ENCODE measurements at places on chromosomes 4 and X.
A peak's percentile ranks its signal among the peaks of the same experiment; 100 is the strongest.

DNA sequence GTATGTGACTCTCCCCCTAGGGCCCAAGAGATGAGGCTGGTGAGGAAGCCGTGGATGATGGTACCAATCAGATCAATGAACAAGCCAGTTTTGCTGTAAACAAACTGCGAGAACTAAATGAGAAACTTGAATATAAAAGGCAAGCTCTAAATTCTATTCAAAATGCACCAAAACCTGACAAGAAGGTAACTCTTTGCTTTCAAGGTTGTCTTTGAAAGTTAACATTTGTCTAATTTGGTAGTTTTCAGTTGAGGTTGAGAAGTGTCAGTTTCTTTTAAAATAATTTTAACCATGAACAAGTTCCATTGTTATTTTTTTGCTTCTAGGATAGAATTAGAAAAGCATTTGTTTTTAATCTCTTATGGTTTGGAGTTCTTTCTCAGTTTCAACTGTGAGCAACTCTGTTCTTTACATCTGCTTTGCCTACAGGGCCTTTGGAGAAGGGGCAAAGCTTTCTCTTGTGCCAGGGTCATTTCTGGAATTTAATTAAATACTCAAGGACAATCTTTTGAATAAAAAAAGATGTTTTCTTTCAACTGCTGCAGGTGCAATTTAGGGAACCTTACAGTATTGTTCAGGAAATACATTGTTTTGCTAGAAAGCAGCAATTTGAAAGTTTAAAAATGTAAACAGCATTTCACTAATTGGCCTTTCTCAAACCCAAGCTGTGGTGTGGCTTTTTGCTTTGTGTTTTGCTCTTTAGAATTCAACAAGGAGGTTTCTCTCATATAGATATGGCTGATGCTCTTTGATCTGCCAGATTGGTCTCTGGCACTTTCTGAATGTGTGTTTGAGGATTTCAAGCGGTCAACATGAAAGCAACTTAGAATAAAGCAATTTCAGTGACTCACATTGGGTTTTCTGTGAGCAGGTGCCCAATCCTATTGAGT lies 62.9 kb downstream of the LRP2BP start:
- no peak for DNase-seq

- DNase-seq, result no peak
These were observed 17.2 kb downstream of the RHOH start for GRCh38 chr4:40214038-40214437.

GRCh38 chr4:112377171-112377570 lies 80.0 kb downstream of the ALPK1 start:
- DNase-seq, result no peak

GRCh38 chr4:26061248-26061986 lies 147.4 kb downstream of the SMIM20 start:
- no peak for DNase-seq

DNA sequence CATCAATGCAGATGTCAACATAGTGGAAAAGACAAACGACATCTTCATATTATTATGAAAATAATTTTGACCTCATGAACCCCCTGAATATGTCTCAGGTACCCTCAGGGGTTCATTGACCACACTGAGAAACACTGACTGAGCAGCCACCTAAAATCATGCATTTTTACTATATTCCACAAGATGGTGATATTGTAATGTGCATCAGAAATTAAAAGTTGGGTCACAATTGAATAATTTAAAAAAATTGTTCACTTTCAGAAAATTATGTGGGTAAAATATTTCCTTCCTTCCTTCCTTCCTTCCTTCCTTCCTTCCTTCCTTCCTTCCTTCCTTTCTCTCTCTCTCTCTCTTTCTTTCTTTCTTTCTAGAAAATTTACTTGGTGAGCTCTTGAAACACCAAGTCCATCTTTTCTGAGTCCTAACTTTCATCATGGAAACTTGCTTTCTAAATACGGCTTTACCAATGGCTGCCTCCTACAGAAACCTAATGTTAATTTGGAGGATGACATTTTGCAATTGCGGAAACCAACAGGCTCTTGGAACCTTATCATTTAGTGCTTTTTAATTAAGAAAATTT lies 103.6 kb downstream of the RTL3 start:
- DNase-seq, result no peak

DNA sequence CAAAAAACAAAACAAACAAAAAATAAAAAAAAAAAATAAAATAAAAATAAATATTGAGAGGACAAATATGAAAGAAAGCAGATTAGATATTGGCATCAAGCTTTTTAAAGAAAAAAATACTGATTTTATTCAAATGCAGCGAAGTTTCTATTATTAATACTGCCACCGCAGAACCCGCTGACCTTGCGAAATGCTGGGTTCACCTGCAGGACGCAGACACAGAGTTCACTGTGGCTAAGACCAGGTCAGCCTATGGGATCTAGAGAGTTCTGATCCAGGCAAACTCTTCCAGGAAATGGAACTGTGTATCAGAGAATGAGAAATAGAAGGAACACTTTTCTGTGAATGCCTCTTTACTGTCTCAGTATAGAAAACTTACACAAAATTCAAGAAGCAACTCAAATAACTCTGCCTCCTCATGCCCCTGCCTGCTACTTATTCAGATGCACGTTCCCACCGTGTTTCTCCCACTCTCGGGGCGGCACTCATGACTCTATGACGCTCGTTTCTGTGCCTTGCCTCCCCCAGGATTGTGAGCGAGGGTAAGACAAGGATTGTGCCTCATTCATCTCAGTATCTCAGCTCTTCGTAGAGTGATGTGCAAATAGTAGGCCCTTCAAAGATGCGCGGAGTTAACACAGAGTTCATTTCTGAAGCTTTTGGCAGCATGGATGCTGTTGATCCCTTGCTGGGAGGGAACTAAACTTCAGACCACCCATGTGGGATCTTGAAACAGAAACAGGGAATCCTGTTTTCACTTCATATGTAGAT lies 44.1 kb upstream of the TLR3 start:
- DNase-seq, result no peak

DNA sequence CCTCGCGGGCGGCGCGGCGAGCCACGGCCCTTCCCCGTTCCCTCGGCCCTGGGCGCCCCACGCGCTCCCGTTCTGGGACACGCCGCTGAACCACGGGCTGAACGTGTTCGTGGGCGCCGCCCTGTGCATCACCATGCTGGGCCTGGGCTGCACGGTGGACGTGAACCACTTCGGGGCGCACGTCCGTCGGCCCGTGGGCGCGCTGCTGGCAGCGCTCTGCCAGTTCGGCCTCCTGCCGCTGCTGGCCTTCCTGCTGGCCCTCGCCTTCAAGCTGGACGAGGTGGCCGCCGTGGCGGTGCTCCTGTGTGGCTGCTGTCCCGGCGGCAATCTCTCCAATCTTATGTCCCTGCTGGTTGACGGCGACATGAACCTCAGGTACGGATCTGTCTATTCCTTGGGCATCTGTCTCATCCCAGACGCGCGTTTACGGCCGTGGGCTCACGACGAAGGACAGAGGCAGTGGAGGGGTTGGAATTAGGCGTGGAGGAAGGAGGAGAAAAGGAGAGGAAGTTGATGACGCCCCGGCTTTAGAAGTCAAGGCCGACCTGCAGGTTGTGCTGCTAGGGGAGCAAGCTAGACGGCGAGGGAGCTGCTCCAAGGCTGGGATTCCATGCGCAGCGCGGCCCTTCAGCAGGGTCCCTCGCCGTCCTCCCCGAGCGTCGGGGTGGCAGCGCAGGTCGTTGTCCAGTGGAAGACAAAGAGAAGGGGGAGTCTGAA lies 792 bp downstream of the SLC10A4 start:
- DNase-seq, result no peak

DNA sequence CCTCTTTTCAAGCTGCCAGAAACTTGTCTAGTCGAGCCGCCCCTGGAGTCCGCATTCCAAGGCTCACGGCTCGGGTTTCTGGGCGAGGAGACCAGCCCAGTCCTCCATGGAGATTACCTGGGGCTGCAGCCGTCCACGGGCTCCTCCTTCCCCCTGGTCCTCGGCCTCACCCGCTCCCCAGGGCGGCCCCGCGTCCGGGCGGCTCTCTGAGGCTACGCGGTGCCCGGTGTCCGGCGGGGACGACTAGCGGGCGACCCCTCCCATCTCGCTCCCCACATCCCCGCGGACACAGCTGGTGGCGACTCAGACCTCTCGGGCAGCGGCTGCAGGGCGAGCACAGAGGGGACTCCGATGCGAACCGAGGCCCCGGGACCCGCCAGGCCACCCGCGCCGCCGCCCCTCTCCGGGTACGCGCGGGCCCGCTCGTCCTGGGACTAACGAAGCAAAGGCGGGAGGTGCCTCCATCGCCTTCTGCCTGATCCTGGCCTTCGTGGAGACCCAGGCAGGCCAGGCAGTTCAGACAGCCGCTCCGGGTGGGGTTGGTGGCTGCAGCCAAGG lies 159.4 kb downstream of the TRAM1L1 start:
- no peak for DNase-seq

GRCh38 chr4:21885770-21886169 lies 62.8 kb downstream of the KCNIP4 start:
- DNase-seq, result no peak

DNA sequence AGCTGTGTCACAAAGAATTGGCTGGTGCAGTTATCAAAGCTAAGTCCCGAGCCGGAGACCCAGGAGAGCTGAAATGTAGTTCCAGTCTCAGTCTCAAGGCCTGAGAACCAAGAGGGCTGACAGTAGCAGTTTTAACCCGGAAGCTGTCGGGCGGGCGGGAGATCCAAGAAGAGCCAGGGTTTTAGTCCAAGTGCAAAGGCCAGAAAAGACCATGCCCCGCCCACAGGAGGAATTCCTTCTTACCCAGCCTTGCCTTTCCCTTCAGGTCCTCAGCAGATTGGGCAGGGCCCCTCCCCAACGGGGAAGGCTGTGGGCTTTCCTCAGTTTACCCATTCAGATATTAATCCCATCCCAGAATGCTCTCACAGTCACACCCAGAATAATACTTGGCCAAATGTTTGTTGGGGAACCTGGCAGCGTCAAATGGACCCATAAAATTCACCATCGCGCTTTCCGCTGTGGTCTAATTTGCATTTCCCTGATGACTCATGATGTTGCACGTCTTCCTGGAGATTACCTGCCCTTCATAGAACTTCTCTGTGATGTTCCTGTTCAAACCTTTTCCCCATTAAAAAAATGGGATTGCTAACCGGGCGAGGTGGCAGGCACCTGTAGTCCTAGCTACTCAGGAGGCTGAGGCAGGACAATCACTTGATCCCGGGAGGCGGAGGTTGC lies 16.2 kb downstream of the MAEA start:
- no peak for DNase-seq

- DNase-seq, result no peak
These were observed 61.1 kb downstream of the PACRGL start for GRCh38 chr4:20761382-20761781.

DNA sequence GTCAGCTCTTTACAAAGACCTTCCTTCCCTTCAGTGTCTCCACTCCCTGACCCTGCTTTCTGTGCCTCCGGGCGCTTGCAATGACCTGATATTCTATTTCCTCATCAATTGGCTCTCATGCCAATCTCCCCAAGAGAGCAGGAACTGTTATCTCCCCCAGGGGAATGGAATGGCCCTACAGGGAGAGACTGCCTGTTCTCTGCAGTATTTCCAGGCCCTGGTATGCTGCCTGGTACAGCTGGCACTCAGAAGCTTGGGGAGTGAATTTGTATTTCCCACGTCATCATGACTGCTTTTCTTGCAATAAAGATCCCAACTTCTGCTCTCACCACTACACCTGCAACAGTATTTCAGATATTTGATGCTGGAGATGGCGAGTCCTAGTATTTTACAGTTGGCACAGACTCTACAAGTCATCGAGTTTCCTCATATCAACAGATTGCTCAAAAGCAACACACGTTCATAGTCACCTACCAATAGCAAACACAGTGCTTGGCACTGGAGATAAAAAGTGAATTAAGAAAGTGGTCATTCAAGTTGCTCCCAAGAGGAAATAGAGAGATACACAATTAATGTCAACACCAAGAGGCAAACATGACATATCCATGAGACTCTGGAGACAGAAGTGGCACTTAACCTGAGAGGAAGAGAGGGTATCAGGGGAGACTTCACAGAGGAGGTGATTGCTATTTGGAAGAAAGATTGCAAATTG lies 90.5 kb upstream of the EGFL6 start:
- DNase-seq, result no peak

DNA sequence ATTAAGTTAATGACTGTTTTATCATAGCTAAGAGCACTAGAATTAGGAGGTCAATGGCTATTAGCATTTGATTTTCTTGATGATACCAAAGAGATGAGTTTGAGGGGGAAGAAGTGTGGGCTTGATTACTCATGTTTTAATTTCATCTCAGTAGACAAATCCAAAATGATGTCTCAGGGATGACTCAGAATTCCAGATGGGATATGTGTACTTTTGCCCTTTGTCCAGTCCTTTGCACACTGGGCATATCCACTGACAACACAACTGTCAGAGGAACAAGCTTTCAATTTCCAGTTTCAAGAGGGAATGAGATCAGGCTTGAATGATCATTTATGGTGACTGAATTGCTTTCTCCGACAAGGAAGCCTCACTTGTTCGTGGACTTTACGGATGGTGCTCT lies 325.3 kb upstream of the FTHL17 start:
- DNase-seq, result no peak

DNA sequence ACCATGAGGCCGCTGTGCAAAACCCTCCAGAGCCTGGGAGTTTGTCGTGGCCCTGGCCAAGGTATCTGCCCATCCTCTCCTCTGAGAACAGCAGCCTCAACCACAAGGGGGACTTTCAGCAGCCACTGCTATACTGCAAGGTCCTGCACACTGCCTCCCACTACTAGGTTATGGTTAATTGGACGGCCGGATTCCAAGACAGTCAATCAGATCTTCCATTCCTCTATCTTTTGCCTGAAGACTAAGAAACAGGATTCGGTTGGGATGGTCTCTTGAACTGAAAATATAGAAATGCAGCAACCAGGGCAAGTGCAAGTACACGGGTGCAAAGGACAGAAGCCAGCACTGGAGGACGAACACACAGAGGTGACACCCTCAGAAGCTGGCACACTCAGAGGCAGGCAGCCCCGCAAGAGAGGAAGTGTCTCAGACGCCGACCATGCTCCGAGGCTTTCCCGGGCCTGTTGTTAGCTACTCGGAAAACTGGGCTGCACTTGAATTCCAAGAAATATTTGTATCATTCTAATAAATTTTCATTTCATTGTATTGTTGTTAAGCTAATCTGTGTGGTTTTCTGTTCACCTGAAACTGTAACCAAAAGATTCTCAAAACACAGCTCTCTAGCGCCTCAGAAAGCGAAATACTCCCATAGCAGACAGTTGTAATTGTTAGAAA lies 63.3 kb downstream of the AFAP1 start:
- no peak for DNase-seq

GRCh38 chr4:120081726-120082125 lies 15.1 kb upstream of the MAD2L1 start:
- DNase-seq, result no peak

DNA sequence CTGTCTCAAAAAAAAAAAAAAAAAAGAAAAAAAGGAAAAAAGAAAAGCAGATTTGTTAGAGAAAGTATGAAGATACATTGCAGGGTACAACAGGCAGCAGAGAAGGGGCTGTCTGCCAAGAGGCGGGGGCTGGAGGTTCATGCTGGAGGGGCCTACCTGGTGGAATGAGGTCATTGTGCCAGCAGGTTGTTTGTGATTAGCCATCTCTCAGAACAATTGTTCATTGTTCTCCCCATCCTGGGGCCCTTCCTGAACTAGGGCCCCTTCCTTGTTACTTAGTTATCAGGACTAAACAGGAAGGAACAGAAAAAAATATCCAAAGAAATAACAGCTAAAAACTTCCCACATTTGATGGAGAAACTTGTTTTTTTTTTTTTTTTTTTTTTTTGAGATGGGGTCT lies 14.0 kb upstream of the GPKOW start:
- DNase-seq, result no peak

- peak; percentile 95 for DNase-seq
These were observed at the start of gene CXCL8 for GRCh38 chr4:73740353-73740778. Gene CXCL8 (plus strand): TSS chr4:73740569. CDS start chr4:73740659, 90 bp downstream.

- no peak for DNase-seq
These were observed 91.5 kb upstream of the SCOC start for GRCh38 chr4:140281828-140282552.
